ENCODE measurements at places on chromosomes 4 and X.
A peak's percentile ranks its signal among the peaks of the same experiment; 100 is the strongest.

DNA sequence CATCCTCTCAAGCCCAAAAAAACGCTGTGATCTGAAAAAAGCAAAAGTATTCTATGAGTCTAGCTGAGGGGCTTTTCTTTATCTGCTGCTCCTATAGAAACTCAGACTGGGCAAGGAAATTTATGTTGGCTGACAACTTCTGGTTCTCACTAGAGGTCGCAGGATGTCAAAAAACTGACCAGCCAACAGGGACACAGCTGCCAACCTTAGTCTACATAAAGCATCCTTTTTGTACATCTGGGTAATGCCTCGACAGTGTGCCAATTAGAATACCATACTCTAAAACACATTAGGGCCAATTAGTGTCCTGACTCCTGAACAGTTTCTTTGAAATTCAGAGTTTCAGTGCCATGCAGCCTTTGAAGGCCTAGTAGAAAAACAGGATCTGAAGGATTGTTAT, 8.8 kb upstream of the TLL1 start:
- DNase-seq, result no peak

GRCh38 chr4:18917689-18918088, 896.1 kb upstream of the LCORL start:
- no peak for DNase-seq

- no peak for DNase-seq
Measured at GRCh38 chrX:27964432-27964831, 16.8 kb downstream of the DCAF8L1 start.

GRCh38 chr4:15781427-15782095, 3.4 kb downstream of the CD38 start:
- no peak for DNase-seq

GRCh38 chrX:148466292-148466691, 34.1 kb upstream of the AFF2 start:
- DNase-seq, result no peak

DNA sequence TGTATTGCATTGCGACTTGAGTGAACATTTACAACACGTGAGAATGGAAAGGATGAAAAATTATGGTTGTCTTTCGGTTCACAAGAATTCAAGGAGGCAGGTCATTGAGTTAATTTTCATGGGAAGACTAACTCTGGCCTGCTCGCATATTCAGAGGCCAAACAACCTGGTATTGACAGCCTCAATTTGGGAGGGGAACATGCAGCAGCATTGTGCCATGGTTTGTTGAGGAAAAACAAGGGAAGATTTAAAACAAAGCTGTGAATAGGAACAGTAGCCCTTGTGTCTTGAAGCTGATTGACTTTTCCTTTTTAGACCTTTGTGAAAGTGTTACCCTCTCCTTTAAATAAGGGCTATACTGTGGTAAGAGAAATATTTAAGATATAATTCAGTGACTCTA, 31.9 kb downstream of the FAT4 start:
- no peak for DNase-seq

GRCh38 chr4:68358988-68359387, 9.1 kb upstream of the YTHDC1 start:
- no peak for DNase-seq

DNA sequence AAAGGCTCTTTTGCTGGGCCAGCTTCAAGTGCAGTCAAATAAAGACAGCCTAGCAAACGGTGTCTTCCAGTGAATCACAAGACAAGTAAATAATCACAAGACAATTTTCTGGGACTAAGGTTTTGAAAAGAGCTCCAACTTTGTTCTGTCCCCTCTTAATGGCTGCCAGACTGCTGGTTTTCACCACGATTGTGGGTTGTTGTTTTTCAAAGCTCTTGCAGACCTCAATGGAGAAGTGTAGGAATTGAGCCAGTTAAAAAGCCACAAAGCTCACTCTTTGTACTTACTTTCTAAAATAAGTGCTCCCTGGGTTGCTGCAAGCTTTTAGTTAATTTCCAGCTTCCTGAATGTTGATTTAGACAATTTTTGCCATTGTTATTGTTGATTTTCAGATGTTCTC, 405.8 kb upstream of the HTR2C start:
- DNase-seq, result no peak

GRCh38 chrX:121028419-121028818, 19.0 kb upstream of the GLUD2 start:
- DNase-seq, result peak; percentile 26

DNA sequence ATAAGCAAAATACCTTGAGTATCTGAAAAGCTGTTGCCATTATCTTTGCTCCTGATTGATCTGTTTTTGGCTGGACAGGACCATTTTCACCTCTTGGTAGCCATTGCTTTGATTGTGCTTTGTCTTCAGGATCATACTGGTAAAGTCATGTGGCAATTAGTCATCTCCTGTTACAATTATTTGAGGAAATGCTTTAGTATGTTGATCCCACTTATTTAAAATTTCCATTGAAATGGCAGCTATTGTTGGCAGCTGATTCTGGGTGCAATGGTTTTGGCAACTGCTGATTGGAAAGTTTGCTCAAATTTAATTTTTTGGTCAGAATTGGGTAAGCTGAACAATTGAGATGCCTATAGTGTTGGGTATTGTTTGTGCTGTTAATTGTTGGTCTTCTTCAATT, 238.3 kb upstream of the TLL1 start:
- no peak for DNase-seq

DNA sequence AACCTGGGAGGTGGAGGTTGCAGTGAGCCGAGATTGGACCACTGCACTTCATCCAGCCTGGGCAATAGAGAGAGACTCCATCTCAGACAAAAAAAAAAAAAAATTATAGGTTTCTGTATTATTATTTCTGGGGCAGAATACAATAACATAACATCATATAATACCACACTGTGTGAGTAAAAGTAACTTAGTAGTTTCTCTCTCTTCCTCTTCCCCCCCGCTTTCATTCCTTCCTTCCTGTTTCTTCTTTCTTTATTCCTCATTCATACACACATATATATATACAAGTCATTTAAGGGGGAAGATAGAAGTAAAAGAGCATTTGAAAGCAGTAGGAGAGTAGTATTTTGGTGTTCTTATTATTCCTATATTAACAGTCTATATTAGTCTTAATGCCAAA, 55.9 kb upstream of the FHDC1 start:
- DNase-seq, result no peak

- DNase-seq, result no peak
Measured at GRCh38 chrX:121832446-121832845, 785.0 kb downstream of the GLUD2 start.

DNA sequence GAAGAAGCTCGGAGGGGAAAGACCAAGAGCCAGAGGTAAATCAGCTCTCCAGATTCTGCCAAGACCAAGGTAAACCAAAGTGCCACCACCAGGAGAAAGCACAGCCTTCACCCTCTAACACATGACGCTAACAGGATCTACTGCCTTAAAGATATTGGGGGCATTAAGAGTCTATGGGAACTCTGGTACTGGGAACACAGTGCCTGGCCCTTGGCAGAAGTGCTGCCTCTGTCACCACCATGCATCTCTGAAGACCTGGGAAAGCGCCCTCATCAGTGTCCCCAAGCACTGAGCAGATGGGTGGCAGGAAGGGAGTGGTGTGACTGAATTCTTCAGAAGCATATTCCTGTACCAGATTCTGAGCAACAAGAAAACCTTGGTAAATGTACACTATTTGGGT, 1.3 kb downstream of the QDPR start:
- no peak for DNase-seq

DNA sequence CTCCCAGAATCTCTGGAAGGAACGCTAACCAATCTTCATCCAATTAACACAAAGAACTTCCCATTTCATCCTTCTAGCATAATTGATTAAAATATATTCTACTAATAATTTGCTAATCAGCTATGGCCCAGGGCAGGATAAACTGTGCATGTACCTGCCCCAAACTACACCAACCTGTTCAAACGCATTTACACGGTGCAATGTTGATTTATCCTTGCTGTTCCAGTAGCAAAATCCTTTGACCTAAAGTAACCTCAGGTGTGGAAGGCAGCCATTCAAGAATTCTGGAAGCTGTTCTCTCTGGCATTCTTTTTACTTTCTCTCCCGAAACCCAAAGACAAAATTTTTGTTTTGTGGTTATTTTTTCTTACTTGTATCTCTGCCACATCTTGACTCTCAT, 309.4 kb downstream of the ZNF674 start:
- DNase-seq, result no peak

GRCh38 chr4:184039963-184040383, 134.9 kb downstream of the STOX2 start:
- DNase-seq, result no peak

DNA sequence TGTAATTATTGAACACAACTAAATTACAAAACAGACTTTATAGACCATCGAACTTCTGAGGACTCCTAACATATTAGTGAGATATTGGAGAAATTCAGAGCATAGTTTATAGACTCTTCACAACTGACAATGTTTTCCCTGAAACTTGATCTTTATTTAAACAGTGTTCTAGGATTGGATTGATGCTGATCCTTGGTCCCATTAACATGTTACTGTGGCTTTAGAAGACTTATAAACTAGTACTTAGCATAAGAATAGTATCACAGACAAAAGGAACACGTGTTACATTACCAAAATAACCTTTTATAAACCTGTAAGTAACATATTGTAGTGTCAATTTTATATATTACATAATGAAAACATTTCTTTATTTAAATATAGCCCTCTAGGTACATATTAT, 689.6 kb downstream of the CCSER1 start:
- no peak for DNase-seq

- DNase-seq, result peak; percentile 34
Measured at GRCh38 chr4:76677571-76678326, 220.2 kb downstream of the SOWAHB start.

DNA sequence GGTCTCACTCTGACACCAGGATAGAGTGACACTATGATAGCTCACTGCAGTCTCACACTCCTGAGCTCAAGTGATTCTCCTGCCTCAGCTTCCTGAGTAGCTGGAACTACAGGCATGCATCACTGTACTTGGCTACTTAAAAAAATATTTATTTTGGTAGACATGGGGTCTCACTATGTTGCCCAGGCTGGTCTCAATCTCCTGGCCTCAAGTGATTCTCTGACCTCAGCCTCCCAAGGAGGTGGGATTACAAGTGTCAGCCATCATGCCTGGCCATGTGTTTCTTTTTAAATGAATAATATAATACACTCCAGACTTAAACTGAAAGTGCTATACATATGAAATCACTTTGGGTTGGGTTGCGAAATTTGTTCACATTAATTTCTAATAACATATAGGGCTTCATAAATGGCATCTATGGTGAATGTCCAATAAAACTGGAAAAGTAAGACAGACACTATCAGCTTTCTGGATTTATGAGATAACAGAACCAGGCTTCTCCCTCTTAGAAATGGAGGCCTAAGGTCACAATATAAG, 48.0 kb downstream of the SEC24D start:
- no peak for DNase-seq

DNA sequence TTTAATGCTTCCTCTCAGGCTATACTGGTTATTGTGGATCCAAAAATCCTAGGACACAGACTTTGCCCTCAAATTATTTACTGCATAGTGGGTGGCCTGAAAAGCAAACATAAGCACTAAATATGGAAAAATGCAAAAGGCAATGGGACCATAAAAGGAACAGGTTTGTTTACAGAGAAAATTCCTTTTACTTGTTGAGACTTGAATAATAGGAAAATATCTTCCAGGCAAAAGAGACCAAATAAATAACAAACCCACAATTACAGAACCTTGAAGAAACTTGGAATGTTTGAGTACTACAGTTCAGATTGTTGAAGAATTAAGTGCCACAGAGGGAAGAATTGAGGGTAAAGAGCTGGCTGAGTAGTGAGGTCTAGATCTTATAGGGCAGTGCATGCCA, 711.0 kb downstream of the C4orf33 start:
- no peak for DNase-seq

GRCh38 chr4:142226014-142226413, 589.6 kb downstream of the IL15 start:
- no peak for DNase-seq

All from NCI-H1417 (cell line).